ENCODE measurements at places on chromosomes 3 and 15. TPM values are rescaled to one million over a fixed set of nuclear protein-coding genes. Genes with fewer than 3 reads are reported as not detected.

DNA sequence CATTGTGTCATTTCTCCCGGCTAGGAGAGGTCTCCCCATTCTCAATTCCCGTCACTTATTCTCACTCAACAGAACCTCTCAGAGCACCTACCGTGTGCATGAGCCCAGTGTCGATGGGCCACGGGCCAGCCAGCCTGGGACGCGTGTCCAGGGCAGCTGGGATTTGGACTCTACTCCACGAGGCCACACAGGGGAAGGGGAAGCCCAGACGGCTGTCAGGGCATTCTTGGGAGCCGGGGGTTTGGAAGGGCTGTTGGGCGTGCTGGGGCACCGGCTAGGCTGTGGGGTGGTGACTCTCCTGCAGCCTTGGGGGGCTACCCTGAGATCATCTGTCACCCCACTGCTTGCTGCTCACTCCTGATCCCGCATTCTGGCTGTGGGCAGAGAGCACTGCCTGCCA, 41.7 kb upstream of the PCSK6 start:
- DNase-seq, result no peak

GRCh38 chr3:174023421-174023820, 625.9 kb downstream of the NLGN1 start:
- no peak for DNase-seq

GRCh38 chr3:129549006-129549800, 6.2 kb downstream of the H1-8 start:
- no peak for DNase-seq

DNA sequence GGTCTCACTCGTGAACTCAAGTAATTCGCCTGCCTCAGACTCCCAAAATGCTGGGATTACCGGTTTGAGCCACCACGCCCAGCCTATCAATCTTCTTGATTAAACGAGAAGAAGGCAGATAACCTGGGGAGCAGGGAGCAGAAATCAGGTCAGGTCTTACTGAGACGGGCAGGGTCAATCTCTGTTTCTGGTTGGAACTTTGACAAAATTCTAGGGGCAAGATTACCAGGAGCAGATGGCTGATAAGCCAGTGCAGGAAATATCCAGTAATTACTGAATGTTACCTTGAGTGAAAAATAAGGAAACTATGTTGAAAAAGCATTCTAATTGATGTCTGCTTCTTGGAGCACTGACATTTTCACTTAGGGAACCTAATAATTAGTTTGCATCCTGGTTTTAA, 24.4 kb upstream of the GOLM2 start:
- DNase-seq, result no peak

DNA sequence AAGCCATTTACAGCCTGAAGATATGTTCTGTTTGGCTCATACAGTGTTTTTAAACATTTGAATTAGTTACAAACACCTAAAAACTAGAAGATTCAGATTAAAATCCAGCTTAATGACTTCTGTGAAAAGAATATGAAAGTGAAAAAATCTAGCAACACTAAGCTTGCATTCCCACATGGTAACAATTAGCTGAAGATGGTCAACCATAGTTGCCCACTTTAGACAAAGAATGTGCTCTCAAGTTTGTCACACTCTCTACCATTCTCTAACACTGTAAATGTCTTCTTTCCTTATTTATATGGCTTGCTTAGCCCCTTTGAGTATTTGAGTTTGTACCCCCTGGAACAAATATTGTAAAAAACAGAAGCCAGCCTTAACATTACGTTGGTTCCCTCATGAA, 32.7 kb downstream of the HDGFL3 start:
- DNase-seq, result no peak

The MME gene
- 1.1 TPM for total RNA-seq

The H1-8 gene
- not detected for total RNA-seq

The CDHR4 gene
- 0.20 TPM for total RNA-seq
